Caco-2 (cell line): ENCODE measurements at places on chromosomes 11 and 22.

DNA sequence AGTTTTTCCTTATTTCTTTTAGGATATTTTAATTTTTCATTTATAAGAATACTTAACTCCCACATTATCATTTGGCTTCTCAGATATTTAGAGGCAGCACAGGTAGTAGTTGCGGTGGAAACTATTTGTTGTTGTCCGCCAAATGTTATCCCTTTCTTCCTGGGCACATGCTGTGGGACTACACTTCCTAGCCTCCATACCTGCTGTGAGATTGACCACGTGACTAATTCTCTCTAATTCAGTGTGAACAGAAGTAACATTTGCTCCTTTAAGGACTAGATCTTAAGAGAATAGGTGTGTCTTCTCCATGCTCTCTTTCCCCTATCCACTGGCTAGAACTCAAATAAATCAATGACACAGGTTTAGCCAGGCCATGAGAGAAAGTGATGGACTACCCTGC, 136.5 kb downstream of the ATG16L2 start:
- no peak for DNase-seq

DNA sequence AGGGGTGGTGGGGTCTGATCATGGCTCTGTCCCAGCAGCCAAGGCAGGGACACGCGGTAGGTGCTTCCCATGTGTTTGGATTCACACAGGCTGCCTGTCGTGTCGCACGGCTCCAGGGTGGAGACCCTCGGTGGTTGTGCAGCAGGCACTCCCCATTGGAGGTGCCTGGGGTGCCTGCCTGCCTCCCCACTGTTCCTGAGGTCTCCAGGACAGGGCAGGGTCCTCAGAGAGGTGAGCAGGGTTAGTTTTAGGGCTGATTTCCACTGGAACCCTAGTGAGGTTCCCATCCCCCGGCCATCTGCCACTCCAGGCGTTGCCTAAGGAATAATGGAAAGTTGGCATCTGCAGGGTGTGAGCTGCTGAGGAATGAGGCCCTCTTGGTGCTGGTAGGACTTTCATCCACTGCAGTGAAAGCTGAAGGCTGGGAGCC, 32.3 kb downstream of the OSBPL5 start:
- DNase-seq, result no peak

DNA sequence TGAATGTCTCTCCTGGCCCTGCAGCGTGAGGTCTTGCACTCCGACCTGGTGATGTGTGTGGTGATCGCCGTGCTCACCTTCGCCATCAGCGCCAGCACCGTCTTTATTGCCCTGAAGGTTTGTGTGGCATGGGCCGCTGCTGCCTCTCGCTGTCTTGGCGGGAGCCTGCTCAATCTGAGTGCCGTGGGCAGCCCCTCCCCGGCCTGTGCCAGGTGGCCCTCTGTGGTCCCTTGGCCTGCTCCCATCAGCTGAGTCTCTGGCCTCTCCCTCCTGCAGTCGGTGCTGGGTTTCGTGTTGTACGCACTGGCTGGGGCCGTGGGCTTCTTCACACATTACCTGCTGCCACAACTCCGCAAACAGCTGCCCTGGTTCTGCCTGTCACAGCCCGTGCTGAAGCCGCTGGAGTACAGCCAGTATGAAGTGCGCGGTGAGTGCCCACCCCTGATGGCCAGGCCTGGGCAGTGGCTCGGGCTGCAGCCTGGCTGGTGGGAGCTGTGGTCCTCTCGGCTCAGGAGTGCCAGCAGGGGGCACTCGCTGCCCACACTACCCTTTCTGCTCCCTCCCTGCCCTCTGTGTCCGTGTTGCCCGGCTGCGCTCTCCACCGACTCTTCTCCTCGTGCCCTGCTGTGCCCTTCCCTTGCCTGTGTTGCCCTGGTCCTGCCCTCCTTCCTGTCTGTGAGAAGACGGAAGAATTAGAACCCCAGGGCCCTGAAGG, 10.2 kb downstream of the PCNX3 start:
- DNase-seq, result peak; percentile 34

GRCh38 chr11:44575288-44575672, 9.8 kb downstream of the CD82 start:
- no peak for DNase-seq

GRCh38 chr22:19886605-19887255, 32.1 kb upstream of the GNB1L start:
- DNase-seq, result no peak

DNA sequence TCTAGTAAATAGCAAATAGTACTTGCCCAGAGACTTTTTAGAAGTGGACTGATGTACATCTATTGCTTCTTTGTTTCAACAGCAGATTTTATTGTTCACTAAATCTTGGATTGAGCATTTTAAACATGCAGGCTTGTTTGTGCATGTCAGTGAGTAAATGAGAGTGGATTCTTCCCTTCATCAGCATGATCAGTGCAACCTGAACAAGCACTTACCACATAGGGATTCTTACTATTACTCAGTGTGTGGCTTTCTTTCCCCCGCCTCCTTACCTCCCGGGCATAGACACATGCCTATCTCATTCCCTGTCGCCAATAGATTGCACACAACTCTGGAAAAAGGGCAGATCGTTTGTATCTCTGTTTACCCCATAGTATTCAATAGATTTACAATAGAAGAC, 197.5 kb downstream of the C11orf87 start:
- DNase-seq, result no peak

GRCh38 chr11:848380-848931, 5.8 kb downstream of the TSPAN4 start:
- peak; percentile 75 for DNase-seq

GRCh38 chr11:93089474-93090102, 108.2 kb downstream of the SLC36A4 start:
- peak; percentile 52 for DNase-seq

- DNase-seq, result no peak
Observed at GRCh38 chr11:122795307-122795706, 43.0 kb upstream of the CRTAM start.

DNA sequence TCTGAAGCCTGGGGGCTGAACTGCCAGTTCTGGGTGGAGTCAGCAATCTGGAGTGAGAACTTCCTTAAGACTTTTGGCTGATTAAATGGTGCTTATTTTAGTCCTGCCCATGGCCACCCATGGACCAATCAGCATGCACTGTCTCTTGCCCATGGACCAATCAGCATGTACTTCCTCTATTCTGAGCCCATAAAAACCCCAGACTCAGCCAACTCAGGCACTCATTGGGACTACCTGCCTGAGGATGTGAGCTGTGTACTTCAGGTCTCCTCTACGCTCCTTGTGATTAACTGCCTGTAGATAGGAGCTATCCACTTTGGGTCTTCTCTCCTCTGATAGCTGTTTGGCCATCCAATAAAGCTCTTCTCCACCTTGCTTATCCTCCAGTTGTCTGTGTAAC, 342.3 kb upstream of the CCDC179 start:
- DNase-seq, result no peak

DNA sequence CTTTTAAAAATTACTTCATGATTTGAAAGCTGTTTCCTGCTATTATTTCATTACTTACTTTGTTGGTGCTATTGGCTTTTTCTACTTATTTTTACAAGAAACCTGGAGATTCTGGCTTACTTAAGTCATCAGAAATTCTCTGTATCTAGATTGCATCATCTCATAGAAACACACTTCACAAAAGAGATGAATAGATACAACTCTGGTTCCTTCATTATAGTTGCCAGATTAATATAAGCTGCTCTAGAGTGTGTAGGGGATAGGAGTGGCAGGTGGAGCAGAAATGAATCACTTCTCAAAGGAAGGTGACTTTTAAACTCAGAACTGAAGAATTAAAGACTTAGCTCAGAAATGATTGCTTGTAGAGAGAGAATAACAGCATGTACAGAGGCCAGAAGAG, 20.0 kb downstream of the CYP2R1 start:
- no peak for DNase-seq

DNA sequence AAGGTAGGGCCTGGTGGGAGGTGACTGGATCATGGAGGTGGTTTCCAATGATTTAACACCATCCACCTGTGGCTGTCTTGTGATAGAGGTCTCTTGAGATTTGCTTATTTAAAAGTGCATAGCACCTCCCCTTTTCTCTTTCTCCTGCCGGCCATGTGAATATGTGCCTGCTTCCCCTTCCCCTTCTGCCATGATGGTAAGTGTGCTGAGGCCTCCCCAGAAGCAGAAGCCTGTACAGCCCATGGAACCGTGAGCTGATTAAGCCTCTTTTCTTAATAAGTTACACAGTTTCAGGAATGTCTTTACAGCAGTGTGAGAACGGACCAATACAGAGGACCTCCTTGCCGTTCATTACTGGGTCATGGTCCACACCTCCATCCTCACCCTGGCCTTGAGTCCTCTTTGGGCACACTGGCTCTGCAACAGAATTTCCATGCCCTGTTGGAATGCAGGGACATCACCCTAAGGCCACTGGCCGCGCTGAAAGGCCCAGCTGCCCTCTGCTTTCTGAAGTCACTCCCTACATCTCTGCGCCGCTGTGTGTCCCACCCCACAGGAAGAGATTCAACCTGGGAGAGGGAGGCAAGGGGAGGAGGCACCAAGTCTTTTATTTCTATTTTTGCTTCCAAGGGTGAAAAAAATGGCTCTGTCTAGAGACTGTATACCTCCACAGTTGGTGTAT, 49.0 kb upstream of the DKK3 start:
- no peak for DNase-seq

- no peak for DNase-seq
Observed at GRCh38 chr22:42683578-42684283, 34.5 kb upstream of the CYB5R3 start.

GRCh38 chr22:23180893-23181720, 798 bp downstream of the BCR start:
- DNase-seq, result no peak

DNA sequence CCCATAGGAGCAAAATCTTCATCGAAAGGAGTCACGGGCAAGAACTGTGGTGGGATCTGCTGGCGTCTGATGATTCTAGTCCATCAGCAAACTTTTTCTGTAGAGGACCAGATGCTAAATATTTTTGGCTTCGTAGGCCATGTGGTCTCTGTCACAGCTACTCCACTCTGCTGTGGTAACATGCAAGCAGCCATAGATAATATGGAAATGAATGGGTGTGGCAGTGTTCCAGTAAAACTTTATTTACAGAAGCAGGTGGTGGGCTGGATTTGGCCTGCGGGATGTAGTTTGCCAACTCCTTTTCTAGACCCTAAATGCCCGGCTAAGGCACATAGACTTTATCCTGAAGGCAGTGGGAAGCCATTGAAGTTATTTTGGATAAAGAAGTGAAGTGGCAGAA, 32.9 kb downstream of the BMAL1 start:
- no peak for DNase-seq

DNA sequence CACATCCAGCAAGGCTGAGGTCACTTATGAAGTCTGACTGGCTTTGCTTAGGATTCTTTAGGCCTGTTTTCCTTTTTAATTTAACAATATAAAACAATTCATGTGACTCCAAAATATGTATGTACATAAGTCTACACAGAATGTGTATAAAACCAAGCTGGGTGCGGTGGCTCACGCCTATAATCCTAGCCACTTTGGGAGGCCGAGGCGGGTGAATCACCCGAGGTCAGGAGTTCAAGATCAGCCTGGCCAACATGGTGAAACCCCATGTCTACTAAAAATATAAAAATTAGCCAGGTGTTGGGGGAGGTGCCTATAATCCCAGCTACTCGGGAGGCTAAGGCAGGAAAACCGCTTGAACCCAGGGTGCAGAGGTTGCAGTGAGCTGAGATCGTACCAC, 83.1 kb downstream of the SHANK2 start:
- no peak for DNase-seq

- DNase-seq, result peak; percentile 17
Observed at GRCh38 chr22:43860831-43861230, 1.5 kb downstream of the SULT4A1 start.

DNA sequence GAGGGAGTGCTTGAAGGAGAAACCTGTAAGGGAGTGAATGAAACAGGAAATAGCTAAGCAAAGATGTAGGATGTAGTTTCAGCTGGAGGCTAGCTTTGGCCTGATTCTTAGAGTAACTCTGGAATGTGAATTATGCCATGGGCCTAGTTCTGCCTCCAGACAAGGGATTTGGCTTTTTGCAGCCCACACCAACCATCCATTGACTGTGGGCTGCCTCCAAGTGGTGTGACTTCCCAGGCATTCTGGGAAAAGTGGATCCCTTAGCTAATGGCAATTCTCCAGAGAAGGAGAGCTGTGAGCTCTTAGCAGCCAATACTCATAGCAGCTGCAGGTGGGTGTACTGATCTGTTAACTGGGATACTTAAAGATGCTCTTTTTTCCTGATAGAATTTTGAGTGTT, 2.0 kb upstream of the OR9I1 start:
- DNase-seq, result no peak

GRCh38 chr11:63639199-63639832, 25.1 kb upstream of the PLAAT3 start:
- DNase-seq, result no peak

GRCh38 chr11:126561327-126561893, 205.9 kb downstream of the ST3GAL4 start:
- DNase-seq, result peak; percentile 73

DNA sequence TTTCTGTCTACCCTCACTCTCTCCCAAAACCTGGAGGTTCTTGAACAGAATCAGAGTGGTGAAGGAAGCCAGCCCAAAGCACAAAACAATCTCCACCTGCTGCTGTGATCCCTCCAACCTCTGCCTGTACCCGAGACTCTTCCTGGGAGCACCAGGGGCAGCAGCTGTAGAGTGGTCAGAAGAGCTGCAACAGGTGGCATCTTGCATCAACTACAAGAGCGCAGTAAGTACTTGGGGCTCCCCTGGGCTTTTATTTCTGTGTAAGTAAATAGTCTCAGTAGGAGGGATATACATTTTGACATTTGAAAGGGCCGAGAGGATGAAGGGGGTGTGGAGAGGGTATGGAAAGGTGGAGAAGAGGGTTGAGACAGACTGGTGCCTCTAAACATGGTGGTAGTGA, 8.3 kb upstream of the UBQLNL start:
- DNase-seq, result no peak

GRCh38 chr22:20128902-20129746, 2.5 kb upstream of the ZDHHC8 start:
- DNase-seq, result no peak

- peak; percentile 42 for DNase-seq
Observed at GRCh38 chr22:35310556-35311550, 11.2 kb downstream of the TOM1 start.

DNA sequence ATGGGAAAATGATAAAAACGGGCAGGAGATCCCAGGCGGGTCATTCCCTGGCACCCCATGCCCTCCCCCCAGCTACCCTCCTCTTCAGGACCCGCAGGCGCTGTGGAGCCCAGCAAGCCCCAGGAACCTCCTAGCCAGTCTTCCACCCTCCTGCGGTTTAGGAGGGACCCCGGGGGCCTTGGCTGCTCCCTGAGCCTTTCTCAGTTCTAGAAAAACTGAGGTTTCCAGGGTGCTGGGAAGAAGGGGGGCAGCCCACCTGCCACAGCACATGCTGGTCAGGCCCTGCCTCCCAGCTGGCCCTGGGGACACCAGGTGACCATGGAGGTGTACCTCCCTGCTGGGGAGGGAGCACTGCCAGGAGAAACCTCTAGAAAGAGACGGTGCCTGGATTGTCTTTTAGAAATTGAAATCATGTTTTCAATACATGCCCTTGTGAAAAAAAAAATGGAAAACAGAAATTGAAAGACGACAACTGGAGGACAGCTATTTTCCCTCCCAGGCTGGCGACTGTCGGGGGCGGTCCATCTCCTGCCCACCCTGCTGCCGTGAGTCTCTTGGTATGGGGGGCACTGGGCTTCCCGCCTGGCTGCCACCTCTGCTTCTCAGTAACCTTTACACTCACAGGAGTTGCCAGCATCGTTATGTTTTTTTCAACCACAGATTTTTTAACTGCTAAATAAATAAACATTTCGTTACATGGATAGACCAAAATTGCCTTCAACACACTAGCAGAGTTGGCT, 398.5 kb downstream of the TBC1D22A start:
- DNase-seq, result no peak

- DNase-seq, result no peak
Observed at GRCh38 chr11:70066628-70067027, 11.5 kb upstream of the ANO1 start.

- no peak for DNase-seq
Observed at GRCh38 chr11:44903035-44903434, 47.6 kb downstream of the TP53I11 start.
